Putamen (tissue), 1 donor: ENCODE measurements at places on chromosomes 12 and 14.

GRCh38 chr14:49451938-49452337, 134.2 kb downstream of the RPS29 start:
- no peak for DNase-seq

DNA sequence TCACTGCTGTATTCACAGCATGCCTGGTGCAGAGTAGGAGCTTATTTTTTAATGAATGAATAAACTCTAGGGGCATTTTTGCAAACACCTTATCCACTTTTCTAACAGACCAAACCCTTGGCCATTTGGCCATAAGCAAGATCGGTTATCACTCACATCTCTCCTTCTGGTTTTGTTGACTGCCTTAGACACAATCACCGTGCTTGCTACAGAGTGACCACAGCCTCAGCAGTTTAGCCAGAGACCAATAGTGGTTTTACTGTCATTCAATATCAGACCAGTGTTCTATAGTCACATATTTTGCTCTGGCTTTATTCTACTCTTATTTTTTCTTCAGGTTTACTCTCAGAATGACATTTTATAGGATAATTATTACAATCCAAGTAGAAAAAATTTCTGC, 2.2 kb downstream of the KLRB1 start:
- no peak for DNase-seq

- DNase-seq, result no peak
Measured at GRCh38 chr12:71142956-71143355, 14.8 kb downstream of the TSPAN8 start.

GRCh38 chr14:36256126-36256801, 64.2 kb downstream of the MBIP start:
- DNase-seq, result no peak

- DNase-seq, result no peak
Measured at GRCh38 chr12:57732726-57733593, 5.6 kb downstream of the AGAP2 start.

GRCh38 chr12:52405922-52406385, at the start of gene KRT82:
Gene KRT82, minus strand, starts transcription at chr12:52406335. Its CDS starts 58 bp downstream, at chr12:52406277.
- DNase-seq, result no peak

DNA sequence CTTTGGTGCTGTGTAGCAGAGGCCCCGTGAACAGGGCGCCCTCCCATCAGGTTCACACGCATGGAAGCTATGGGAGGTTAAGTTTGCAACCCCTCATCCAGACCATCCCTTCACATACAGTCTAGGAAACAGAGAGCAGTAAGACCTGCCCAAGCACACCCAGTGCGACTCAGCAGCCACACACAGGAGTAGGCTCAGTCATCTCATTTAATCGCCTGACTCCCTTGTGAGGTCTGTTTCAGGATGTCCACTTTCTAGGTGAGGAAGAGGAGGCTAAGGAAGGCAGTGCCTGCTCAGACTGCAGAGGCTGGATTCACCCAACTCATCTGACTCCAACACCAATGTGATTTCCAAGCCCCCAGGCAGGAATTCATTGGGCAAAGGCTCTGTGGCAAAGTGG, 11.9 kb downstream of the BDKRB1 start:
- DNase-seq, result no peak

DNA sequence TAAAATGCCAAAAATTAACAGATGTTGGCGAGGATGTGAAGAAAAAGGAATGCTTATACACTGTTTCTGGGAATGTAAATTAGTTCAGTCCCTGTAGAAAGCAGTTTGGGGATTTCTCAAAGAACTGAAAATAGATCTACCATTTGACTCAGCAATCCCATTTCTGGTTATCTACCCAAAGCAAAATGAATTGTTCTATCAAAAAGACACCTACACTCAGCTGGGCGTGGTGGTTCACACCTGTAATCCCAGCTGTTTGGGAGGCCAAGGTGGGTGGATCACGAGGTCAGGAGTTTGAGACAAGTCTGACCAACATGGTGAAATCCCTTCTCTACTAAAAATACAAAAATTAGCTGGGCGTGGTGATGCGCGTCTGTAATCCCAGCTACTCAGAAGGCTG, 279.3 kb upstream of the PDE3A start:
- no peak for DNase-seq
